ENCODE measurements at places on chromosomes 11 and 22. TPM values are rescaled to one million over a fixed set of nuclear protein-coding genes. Genes with fewer than 3 reads are reported as not detected.

DNA sequence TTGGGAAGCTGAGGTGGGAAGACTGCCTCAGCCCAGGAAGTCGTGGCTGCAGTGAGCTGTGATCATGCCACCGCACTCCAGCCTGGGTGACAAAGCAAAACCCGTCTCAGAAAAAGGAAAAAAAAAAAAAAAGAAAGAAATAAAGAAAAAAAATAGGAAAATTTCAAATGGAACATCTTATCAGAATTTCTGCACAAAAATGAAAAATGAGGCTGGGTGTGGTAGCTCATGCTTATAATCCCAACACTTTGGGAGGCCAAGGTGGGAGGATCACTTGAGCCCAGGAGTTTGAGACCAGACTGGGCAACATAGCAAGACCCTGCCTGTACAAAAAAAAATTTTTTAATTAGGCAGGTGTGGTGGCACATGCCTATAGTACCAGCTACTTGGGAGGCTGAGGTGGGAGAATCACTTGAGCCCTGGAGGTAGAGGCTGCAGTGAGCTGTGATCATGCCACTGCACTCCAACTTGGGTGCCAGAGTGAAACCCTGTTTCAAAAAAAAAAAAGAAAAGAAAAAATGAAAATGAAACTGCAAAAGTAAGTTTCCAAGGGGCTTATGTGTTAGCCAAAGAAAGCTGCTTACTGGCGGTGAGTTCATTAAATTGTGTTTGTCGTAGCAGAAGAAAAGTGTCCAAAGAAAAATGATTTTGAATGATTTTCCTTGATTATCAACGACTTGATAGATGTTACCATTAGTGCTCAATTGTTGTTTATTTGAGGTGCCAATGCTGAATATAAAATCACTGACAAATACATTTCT is 7.5 kb upstream of the CRKL start:
- no peaks in the 10 kb centered on the region for H3K36me3 ChIP-seq
- DNase-seq, result no peak
- H3K27me3 ChIP-seq, result no peaks in the 10 kb centered on the region
- no peak overlapping the region for H3K4me3 ChIP-seq

- H3K36me3 ChIP-seq, result no peaks in the 10 kb centered on the region
- no peak overlapping the region for H3K4me3 ChIP-seq
- no peak for DNase-seq
- no peaks in the 10 kb centered on the region for H3K4me1 ChIP-seq
These were observed 299.0 kb downstream of the FAT3 start for GRCh38 chr11:92523611-92524010.

GRCh38 chr11:115871161-115871760 is 367.0 kb upstream of the CADM1 start:
- no peak overlapping the region for H3K27ac ChIP-seq
- no peak overlapping the region for H3K4me3 ChIP-seq
- H3K4me1 ChIP-seq, result no peaks in the 10 kb centered on the region
- H3K36me3 ChIP-seq, result no peaks in the 10 kb centered on the region
- no peaks in the 10 kb centered on the region for H3K27me3 ChIP-seq

TRIM51 gene
- total RNA-seq, result not detected

POU2AF3 gene
- not detected for total RNA-seq

- peak; percentile 4 for DNase-seq
- no peaks in the 10 kb centered on the region for H3K27me3 ChIP-seq
- H3K4me3 ChIP-seq, result no peak overlapping the region
- H3K27ac ChIP-seq, result no peak overlapping the region
- peaks cover 22% of the 10 kb centered on the region for H3K36me3 ChIP-seq
These were observed 127.4 kb downstream of the TTC17 start for GRCh38 chr11:43486141-43486540.

DNA sequence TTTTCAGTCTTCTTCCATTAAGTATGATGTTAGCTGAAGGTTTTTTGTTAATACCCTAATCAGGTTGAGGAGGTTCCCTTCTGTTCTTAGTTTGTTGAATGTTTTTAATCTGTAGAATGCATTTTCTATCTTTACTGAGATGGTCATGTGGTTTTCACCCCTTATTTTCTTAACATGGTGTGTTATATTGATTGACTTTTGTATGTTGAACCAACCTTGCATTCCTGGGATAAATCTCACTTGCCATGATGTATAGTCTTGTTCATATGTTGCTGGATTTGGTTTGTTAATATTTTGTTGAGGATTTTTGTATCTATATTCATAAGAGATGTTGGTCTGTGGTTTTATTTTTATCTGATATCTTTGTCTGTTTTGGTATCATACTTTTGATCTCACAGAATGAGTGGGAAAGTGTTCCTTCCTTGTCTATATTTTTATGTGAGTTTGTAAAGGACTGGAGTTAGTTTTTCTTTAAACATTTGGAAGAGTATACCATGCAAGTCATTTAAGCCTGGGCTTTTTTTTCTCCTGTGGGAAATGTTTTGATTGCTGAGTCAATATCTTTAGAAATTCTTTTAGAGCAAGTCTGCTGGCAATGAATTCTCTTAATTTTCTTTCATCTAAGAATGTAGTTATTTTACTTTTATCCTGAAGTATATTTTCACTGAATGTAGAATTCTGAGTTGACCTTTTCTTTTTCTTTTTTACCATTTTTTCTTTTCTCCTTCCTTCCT is 5.5 kb upstream of the P4HA3 start:
- DNase-seq, result peak; percentile 48
- H3K36me3 ChIP-seq, result peaks cover 23% of the 10 kb centered on the region
- peaks cover 48% of the 10 kb centered on the region for H3K4me1 ChIP-seq
- H3K4me3 ChIP-seq, result no peak overlapping the region
- no peaks in the 10 kb centered on the region for H3K27me3 ChIP-seq

DNA sequence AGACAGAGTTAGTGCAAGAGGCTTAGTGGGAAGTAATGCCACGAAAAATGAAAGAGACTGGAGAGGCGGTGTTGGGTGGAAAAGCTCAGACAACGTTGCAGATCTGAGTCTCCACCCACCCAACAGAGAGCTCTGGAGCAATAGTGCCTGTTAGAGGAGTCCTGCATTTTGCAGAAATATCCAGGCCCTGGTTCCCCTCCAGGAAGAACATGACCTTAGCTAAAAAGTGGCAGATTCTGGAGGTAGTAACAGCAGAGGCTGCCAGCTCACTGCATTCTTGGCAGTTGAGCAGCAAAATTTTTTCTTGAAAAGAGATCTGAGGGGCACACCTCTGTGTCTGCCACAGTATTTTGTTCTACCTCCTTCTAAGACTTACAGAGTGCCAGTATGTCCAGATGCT is 27.7 kb upstream of the BIRC3 start:
- H3K27ac ChIP-seq, result no peak overlapping the region
- peaks cover 41% of the 10 kb centered on the region for H3K4me1 ChIP-seq
- no peaks in the 10 kb centered on the region for H3K27me3 ChIP-seq
- H3K4me3 ChIP-seq, result no peak overlapping the region
- DNase-seq, result no peak

MUC5AC gene
- not detected for total RNA-seq

BTBD10 gene
- 34.1 TPM for total RNA-seq

GRCh38 chr11:104812103-104812788 is 86.0 kb downstream of the CASP12 start:
- DNase-seq, result no peak
- peak overlapping the region; percentile 15 for H3K4me3 ChIP-seq
- H3K27me3 ChIP-seq, result no peaks in the 10 kb centered on the region
- H3K4me1 ChIP-seq, result no peaks in the 10 kb centered on the region
- no peaks in the 10 kb centered on the region for H3K36me3 ChIP-seq

USH1C gene
- not detected for total RNA-seq

SLC22A9 gene
- not detected for total RNA-seq

DNA sequence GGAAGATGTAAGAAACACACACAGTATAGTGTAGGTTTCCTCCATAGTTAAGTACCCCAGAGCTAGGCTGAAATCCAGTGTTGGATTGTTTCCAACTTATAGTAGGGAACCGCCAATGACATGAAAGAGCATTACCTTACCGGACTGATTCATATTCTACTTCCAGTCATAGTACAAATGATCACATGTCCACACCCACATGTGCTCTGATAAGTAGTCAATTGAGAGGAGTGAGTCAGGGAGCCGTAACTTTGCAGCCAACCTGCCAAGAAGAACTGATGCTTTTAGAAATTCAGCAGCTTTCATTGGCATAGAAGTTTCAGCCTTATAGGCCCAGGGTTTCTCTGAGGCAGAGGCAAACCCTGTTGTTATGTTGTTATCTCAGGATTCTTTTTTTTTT is 240.6 kb downstream of the ETS1 start:
- H3K27ac ChIP-seq, result no peak overlapping the region
- H3K27me3 ChIP-seq, result peaks cover 1% of the 10 kb centered on the region
- H3K36me3 ChIP-seq, result no peaks in the 10 kb centered on the region
- peaks cover 19% of the 10 kb centered on the region for H3K4me1 ChIP-seq
- H3K4me3 ChIP-seq, result no peak overlapping the region

DNA sequence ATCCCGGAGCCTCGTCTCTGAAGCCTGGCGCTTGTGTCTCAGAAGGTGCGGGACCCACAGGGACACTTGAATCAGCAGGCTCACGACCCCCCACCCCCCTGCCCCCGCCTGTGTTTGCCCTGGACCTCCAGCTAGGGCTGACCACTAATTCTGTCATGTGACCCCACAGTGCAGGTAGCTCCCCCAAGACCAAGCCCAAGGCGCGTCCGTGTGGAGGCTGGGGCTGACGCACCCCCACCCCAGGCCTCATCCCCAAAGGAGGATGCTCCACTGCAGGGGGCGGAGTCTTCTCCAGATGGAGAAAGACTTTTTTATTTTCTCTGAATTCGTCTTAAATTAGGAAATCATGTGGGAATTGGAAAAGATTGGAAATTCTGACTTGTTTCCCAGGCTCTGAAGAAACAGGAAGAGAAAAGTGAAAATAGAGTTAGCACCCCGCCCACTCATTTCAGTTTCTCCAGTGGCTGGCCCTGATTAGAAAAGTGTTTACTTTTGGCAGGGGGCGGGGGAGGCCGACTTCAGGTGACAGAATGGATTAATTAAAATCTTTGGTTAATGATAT is 1.0 kb upstream of the RELA start:
- peak overlapping the region; percentile 93 for H3K27ac ChIP-seq
- H3K36me3 ChIP-seq, result peaks cover 13% of the 10 kb centered on the region
- H3K27me3 ChIP-seq, result no peaks in the 10 kb centered on the region
- DNase-seq, result no peak

OR2D3 gene
- not detected for total RNA-seq

DNA sequence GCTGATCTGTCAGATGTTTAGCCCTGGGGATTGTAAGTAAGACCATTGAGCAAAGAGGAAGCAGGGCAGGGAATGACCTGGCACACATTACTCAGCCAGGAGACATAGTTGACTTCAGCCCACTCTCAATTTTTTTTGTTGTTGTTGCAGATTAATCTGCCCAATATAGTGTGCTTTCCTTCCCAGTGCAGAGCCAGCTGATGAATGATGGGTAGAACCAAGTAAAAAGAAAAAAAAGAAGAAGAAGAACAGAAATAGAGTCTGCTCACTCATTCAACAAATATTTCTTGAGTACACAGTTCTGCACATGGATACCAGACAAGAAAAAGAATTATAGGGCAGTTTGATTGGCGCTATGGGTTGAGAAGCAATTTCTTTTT is 292.7 kb downstream of the ETS1 start:
- H3K27ac ChIP-seq, result 0 out of 2 replicates have a peak overlapping the region, but pooled peaks have one; percentile 13
- H3K4me3 ChIP-seq, result no peak overlapping the region
- no peaks in the 10 kb centered on the region for H3K27me3 ChIP-seq

DNA sequence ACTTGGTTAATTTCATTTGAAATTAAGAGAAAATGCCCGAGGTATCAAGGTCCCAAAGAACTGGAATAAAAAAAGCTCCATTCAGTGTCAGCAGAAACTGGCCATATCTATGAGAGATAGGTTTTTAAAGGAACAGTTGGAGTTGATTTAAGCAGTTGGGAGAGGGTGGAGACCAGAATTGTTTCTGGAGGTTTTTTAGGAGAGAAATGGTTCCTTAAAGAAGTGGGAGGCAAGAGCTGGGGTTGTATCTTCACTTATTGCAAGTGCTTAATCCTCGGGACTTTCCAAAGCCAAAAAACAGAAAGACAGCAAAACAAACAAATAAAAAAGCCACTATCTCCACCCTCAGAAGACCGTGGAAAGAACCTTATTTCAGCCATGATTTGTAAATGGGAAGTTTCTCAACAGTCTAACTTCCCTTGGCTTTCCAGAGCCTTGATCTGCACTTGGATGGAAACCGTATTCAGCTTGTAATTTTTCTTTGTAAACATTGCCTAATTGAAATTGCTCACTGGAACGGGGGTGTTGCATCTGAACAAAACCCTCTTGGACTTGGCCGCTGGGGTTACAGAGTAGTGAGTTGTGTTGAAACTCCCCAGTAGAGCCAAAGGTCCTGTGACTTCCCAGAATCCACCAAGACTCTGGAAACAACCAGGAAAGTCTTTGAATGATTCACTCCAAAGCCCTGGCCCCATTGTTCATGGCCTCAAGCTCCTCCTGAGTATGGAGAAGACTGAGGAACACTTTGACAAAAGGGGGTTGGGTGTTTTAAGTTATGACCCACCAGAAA is 115.6 kb downstream of the SLC1A2 start:
- 0 out of 2 replicates have a peak, but pooled peaks cover 9% of the 10 kb centered on the region for H3K36me3 ChIP-seq
- H3K27me3 ChIP-seq, result peaks cover 1% of the 10 kb centered on the region
- peak; percentile 70 for DNase-seq
- peak overlapping the region; percentile 19 for H3K4me3 ChIP-seq

DNA sequence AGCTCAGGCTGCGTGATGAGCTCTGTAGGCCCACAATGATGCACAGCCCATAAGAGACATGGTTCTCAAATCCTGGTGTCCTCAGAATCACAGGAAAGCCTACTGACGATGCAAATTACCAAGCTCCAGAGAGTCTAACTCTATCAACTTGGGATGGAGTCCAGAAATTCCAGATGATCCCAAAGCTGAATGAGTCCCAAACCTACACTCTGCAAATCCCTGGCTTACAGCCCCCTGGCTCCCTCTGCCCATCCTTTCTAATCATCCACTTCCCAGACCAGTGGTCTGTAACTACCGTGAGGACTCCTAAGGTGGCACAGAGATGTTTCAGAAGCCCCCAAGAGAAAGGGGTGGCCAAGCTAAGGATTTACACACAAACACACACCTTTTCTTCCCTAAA is 13.5 kb downstream of the ARFGAP2 start:
- no peak overlapping the region for H3K27ac ChIP-seq
- no peak overlapping the region for H3K4me3 ChIP-seq
- peaks cover 6% of the 10 kb centered on the region for H3K36me3 ChIP-seq
- H3K4me1 ChIP-seq, result peaks cover 11% of the 10 kb centered on the region

MS4A13 gene
- not detected for total RNA-seq

GRCh38 chr11:74009675-74010305 is 905 bp upstream of the UCP3 start:
- no peaks in the 10 kb centered on the region for H3K4me1 ChIP-seq
- peaks cover 6% of the 10 kb centered on the region for H3K27me3 ChIP-seq
- no peak overlapping the region for H3K27ac ChIP-seq
- H3K4me3 ChIP-seq, result no peak overlapping the region
- no peak for DNase-seq
- no peaks in the 10 kb centered on the region for H3K36me3 ChIP-seq

- H3K27me3 ChIP-seq, result peaks cover 2% of the 10 kb centered on the region
- no peak for DNase-seq
- H3K36me3 ChIP-seq, result no peaks in the 10 kb centered on the region
- H3K27ac ChIP-seq, result no peak overlapping the region
- no peak overlapping the region for H3K4me3 ChIP-seq
These were observed 142.4 kb downstream of the RCN1 start for GRCh38 chr11:32233276-32233675.

NXPE4 gene
- not detected for total RNA-seq

VSIG10L2 gene
- total RNA-seq, result not detected

TNNT3 gene
- total RNA-seq, result not detected
